ENCODE measurements at places on chromosomes 2 and 18.
A peak's percentile ranks its signal among the peaks of the same experiment; 100 is the strongest.

DNA sequence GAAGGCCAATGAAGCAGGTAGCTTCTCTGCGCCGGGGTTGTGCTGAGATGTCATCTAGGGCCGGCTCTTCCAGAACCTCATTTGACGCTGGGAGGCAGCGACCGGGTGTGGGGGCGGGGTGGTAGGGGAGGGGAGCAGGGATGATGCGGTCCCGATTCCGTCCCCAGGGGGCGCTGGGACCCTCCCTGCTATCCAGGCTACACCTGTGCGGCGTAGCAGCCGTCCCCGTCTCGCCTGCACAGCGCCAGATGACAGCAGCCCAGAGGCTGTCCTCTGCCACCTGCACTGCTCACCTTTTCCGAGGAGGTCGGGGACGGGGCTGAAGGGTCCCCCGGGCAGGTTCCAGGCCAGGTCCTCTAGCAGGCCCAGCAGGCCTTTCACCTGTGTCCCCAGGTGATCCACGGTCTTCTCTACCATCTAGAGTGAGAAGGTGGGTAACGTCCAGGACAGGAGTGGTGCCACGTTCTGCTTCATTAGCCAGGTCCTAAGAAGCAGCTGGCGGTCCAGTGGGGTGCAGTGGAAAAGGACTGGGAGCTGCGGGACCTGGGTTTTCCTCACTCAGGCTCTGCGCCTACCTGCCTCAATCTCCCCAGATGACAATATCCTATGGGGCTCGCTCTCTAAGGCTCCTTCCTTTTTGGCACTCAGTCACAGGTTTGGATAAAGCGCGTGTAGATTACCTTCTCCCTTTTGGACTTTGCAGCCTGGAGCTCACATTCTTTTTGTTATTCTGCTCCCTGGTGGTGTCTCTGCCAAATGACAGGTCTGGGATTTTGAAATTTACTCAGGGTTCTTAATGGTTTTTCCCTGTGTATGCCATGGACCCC is 56.0 kb upstream of the RAB6C start:
- DNase-seq = peak; percentile 19

- no peak for DNase-seq
Observed at GRCh38 chr18:70535041-70535440, 246.2 kb downstream of the SOCS6 start.

DNA sequence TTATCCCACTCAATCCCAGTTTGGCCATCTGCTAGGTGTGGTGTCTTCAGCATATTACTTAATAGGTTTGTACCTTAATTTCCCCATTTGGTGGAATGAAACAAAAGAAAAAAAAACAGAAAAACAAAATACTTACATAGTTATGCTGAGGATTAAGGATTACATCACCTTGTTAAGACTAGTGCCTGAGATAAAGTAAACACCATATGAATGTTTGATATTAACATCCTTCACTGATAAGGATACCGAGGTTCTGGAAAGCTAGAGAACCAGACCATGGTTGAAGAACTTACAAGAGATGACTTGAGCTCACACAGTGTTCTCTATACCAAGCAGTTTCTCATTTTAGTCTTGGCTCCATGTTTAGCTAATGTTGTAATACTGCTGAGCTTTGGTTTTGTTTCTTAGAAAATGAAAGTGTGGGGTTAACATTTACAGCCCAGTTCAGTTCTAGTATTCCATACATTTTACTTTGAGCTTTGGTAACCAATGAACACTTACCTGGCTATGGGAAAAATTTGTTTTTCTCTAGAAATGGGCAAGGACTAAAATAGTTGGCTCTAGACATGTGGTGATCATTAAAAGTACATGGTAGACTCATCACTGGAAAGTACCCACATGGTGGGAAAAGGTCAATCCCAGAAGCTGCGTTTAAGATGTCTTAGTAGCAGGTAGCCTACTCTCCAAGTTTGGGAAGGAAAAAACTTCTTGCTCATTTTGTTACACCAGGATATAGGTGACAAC is 5.8 kb upstream of the GPD2 start:
- no peak for DNase-seq

GRCh38 chr2:42834161-42834560 is 41.8 kb upstream of the HAAO start:
- no peak for DNase-seq

DNA sequence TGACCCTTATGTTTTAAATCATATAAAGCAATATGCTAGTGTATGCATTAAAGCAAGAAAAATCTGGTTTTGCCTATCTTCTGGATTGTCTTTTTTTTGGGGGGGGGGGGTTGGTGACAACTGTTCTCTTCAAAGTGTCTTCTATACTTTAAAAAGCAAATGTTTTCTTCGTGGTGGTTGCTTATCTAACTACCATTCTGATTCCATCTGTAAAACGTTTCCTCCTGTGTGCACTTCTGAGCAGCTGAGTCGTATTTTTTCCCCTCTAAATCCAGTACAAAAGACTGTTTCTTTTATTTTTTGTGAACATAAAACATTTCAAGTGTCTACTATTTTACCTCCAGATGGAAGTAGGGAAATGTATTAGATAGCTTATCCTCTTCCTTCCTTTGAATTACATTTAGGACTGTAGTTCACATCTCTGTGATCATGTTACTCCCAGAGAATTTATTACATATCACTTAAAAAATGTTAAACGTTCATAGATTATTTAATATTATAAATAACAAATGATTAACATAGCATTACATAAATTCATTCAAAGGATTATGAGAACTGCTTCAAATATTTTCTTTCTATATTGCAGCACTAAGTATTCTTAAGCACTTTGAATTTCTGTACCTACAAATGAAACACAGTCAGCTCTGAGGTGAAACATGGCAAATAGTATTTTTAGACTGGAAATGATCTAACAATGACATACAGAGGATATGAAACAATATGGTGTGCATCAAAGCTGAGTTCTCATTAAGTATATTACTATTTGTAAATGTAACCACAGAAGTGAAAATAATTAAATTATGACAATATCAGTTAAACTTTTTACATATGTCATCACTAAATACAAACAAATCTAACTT is 56.4 kb downstream of the SCN3A start:
- no peak for DNase-seq

- no peak for DNase-seq
Observed at GRCh38 chr18:13405305-13406038, 186.9 kb downstream of the LDLRAD4 start.

- DNase-seq = no peak
Observed at GRCh38 chr2:241228081-241228859, 39.8 kb downstream of the ANO7 start.

GRCh38 chr2:69278366-69278765 is 108.7 kb downstream of the GFPT1 start:
- no peak for DNase-seq

DNA sequence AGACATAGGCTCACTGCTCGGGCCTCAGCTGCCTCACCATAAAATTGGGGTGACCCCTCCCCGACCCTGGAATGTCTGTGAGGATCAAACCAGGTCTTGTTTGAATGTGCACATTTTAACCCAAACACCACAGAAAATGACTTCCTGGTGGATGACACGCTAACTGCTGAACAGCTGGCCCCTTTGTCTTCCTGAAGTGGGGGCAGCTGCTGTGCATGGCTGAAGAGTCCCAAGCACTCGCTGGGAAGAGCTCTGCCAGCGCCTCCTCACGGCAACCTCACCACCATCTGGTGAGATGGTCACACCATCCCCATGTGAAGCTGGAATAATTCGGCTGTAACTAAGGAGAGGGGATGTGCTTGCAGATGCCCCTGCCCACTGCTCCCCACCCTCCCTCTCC is 34.0 kb downstream of the AQP12A start:
- peak; percentile 27 for DNase-seq

- no peak for DNase-seq
Observed at GRCh38 chr18:47906408-47906807, 24.1 kb downstream of the SMAD2 start.

- no peak for DNase-seq
Observed at GRCh38 chr2:144012304-144012703, 507.6 kb downstream of the ZEB2 start.

DNA sequence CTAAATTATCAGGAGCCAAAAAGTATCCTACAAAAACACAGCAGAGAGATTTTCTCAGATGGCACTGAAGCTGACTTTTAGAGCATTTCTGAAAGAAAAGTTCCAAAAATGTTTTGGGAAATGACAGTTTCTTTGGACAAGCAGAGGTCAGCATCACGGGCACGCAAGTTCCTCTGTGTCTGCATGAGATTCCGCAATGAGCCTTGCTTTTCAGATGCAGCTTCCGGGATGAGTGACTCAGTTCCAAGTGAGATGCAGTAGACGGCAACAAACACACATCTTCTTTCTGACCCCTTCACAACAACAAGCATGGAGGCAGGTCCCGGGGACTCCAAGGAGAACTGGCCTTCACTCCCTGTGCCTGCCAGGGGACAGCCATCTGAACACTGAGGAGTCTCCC is 76.6 kb downstream of the EIPR1 start:
- no peak for DNase-seq

DNA sequence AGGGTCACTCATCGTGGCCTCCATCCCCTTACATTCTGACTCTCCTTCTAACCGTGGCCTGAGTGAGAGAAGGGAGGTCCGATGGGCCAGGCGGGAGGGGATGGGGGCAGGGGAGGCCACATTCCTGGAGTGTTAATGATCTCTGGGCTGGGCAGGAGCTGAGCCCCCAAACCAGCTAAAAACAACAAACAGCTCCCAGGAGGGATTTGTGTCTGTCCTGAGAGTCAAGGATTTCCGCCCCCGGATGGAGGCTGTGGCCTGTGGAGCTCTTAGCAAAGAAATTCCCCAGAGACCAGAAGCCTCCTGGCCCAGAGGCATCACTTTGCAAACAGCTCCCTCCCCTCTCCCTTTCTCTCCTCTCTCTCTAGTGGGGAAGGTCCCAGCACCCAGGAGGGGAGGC is 23.5 kb downstream of the EMX1 start:
- no peak for DNase-seq

- DNase-seq = peak; percentile 56
Observed at GRCh38 chr18:28045176-28045810, 131.6 kb downstream of the CDH2 start.

Measured in NCI-H1092 (cell line).